ENCODE measurements at places on chromosomes 2 and 18.
A peak's percentile ranks its signal among the peaks of the same experiment; 100 is the strongest.

DNA sequence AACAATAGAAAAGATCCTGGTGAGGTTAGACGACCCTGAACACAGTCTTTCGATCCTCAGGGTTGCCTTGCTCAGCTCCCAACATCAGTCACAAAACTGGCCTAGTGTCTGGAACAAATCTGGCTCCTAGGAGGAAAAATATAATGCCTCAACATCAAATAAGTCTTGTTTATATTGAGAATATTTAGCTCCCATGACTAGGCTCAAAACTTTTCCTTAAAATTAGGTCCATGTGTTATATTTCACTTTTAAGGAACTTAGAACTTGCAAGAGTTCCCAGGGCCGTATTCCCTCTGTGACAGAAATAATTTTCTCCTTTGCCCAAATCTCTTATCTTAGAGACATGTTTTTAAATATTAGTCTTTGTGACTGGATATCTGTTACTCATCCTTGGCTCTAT, 819.7 kb upstream of the ZEB2 start:
- no peak for DNase-seq

GRCh38 chr2:47267711-47268086, 112.6 kb upstream of the STPG4 start:
- no peak for DNase-seq

DNA sequence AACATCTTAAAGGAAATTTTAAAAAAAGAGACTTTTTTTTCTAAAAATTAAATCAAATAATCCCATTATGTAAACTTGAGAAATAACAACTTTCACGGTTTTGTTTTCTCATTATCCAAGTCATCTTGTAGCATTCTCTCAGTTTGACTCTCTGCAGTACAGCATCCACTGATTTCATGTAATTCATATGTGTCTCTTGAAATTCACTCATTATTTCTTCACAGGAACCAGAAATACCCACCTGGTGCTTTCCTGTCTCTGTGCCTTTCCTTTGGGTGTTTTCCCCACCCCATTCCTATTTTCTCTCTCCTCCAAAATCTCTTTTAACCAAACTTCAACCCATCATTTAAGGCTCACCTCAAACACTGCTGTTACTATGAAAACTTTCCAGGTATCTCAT, 116.1 kb upstream of the STK17B start:
- DNase-seq = no peak

GRCh38 chr2:29033172-29033571, 41.2 kb downstream of the PCARE start:
- DNase-seq = no peak

GRCh38 chr2:196917802-196918201, 8.7 kb downstream of the PGAP1 start:
- no peak for DNase-seq

DNA sequence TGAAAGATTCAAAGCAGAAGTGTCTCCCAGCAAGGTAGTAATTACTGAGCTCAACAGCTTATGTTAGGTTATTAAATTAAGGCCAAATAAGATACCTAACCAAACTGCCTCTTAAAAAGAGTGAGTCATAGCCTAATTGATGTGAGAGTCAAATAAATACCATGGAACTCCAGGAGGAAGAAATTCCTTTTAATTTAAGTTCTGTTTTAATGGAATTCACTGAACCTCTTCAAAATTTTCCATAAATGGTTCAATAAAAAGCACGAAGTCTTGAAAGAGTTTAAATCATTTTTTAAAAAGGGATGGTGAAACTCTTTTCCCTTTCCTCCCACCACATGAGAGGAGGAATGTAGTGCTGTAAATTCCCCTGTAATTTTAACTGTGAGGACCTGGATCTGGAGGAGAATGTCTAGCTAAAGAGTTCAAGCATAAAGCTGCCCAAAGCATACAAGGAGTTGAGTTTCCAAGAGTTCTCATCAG, 180.8 kb upstream of the MMADHC start:
- DNase-seq = no peak

GRCh38 chr2:238104226-238104690, 4.1 kb downstream of the ESPNL start:
- DNase-seq = no peak

DNA sequence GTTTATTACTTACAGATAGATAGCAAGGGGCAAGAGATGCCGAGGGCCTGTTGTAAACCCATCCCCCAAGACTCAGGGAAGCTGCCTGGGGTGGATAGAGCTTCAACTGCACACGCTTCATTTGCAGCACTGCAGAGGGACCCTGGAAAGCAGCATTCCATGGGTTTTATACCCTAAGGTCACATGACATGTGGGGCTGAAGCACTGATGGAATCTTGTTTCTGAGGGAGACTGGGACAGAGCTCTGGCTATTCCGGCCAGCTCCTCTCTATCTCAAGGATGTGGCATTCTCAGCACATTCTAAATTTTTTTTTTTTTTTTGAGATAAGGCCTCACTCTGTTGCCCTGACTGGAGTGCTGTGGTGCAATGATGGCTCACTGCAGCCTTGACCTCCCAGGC, 300.1 kb downstream of the MYCN start:
- no peak for DNase-seq

- DNase-seq = peak; percentile 65
Measured at GRCh38 chr18:35616664-35617423, 35.3 kb downstream of the GALNT1 start.

DNA sequence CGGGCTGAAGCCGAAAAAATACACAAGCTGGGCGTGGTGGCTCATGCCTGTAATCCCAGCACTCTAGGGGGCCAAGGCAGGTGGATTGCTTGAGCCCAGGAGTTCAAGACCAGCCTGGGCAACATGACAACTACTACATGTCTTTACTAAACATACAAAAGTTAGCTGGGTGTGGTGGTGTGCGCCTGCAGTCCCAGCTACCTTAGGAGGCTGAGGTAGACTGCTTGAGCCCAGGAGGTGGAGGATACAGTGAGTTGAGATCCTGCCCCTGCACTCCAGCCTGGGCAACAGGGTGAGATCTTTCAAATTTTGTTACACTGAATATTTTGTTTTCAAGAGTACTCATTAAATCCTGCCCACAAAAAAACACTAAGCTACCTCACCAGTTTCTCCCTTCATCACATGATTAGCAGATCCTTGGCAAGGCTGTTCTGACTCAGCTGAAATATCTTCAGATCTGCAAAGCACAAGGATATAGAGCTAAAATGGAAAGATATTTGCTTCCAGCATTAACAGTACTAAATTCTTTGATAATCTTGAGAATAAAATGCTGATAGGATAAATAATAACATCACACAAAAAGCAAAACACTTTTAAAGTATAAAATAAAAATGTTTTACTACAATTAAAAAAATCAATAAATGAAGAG, 28.2 kb upstream of the MCM6 start:
- DNase-seq = peak; percentile 12

DNA sequence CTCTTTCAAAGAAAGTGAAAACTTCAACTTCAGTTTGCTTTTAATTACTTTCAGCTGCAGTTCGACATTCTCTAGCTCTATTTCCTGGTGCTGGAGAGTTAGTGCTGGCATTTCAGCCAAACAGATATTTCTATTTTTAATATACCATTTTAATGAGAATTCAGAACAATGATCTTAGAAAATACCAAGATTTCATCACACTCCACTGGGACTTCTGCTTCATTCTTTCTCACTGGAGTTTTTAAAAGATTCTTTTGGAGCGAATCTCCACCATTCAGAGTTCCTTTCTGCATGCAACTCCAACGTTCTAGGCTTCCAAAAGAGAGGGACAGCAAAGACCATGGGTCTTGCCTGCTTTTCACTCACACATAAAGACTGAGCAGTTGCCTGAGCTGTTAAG, 94.2 kb downstream of the CABLES1 start:
- peak; percentile 65 for DNase-seq

DNA sequence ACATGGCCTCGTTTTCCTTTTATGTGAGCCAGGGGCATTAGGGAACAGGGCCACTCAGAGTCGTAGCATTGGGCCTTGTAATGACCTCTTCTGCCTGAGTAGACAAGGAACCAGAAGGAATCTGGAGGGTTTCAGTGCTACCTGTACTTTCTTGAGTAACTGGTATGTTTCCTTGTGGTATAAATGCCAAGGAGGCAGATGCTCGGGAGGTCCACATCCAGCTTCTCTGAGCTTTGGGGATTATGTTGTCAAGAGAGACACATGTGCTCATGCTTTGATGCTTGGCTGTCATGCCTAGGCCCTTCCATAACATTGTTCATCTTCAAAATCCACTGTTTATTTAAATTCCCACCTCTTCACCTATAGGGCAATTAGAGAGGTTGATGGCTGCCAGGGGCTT, 26.3 kb downstream of the FOSL2 start:
- DNase-seq = no peak

DNA sequence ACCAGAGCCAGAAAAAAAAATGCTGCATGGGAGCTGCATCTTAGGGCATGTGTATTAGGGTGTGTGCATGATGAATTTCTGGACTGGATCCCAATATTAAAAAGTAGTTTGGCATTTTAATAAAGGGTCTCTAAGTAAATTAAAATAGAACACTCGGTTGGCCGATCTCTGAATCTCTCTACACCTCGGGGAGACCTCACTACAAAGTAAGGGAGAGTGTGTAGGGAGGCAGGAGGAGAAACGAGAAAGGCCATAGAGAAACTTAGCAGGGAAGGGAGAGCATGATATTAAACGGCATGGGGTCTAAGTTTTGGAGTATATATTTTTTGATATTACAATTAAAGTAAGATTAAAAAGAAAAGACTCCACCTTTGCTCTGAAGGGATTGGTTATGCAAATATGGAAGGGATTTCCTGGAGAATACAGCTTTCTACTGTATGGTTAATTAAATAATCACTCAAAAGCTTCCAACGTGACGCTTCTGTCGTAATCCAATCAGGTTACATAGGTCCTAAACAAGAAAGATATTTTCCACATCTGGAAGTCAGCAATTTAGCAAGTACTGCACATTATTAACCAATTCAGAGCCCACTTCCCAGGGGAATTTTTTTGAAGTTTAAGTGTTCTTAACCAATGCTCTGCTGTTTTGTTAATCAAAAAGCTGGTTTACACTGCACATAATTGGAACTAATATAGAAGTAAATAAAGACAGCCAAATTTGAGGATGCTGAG, 1.0 kb upstream of the ZEB2 start:
- DNase-seq = peak; percentile 63

- DNase-seq = peak; percentile 70
Measured at GRCh38 chr2:215828528-215829184, 184.7 kb downstream of the MREG start.

GRCh38 chr2:21251216-21251980, 127.6 kb downstream of the TDRD15 start:
- DNase-seq = peak; percentile 32

GRCh38 chr2:119679526-119679837, 481 bp downstream of the TMEM177 start:
- no peak for DNase-seq

DNA sequence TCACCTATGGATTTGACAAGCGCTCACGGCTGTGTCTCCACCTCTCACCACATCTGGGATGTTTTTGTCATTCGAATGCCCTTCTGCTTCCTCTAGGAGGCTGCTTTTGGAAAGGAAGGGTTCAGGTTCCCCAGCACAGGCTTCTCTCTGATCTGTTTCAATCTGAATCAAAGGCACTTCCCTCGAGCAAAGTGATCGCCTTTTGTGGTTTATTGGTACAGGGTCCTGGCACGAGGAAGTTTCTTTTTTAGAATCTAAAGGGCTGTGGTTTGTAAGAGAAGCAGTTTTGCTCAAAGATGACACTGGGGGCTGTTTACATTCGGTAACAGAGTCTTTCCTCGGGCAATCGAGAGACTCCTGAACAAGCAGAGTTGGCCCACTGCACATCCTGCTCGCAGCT, 145.0 kb downstream of the DAW1 start:
- DNase-seq = no peak

Measured in suppressor macrophage treated with lipopolysaccharide for 1 hour (primary cell).